Activated CD4-positive, CD25-positive, alpha-beta regulatory T cell treated with anti-CD3 and anti-CD28 coated beads, Interleukin-2, amount 50 U/mL, for 72 hours (primary cell): ENCODE measurements at places on chromosomes 1 and 21.

DNA sequence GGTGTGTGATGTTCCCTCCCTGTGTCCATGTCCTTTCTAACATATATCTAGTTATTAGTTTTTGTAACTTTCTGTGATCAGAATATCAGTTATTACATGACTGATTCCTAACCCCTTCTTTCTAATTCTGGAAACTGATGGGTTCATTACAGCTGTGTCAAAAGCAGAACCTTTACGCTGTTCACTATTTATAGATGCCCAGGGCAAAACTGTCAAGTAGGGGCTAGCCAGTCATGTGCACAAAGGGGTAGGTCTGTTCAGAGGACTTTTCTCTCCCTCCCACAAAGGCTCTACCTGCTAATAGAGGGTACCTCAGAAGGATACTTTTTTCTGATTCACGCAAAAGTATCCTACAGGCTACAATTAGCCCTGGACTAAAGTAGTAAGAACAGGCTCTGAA is 79.2 kb downstream of the NRDC start:
- DNase-seq = no peak

DNA sequence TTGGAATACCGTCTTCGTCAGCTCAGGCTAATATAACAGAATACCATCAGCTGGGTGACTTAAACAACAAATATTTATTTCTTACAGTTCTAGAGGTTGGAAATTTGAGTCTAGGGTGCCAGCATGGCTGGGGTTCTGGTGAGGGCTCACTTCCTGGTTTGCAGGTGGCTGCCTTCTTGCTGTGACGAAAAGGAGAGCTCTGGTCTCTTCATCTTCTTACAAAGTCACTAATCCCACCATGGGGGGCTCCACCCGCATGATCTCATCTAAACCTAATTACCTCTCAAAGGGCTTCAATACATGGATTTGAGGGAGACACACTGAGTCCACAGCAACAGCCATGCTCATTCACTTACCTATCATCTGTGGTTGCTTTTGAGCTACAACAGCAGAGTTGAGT is 78.3 kb downstream of the PSMG1 start:
- DNase-seq = no peak

DNA sequence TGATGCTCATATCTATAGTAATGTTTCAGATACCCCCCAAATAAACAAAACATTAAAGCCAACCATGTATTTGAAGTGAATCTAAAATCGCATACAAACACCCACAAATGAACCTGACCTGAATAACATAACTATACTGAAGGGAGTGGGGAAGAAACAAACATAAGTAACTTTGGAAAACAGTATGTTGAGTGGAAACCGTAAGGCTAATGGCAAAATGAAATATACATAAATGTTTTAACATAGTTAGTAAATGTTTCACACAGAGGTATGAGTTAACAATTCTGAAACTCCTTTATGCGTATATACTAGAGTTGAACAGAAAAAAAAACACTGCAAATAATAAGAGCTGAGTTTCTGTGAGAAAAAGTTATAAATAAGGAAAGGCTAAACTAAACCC is 125.6 kb downstream of the ACBD6 start:
- DNase-seq = no peak

DNA sequence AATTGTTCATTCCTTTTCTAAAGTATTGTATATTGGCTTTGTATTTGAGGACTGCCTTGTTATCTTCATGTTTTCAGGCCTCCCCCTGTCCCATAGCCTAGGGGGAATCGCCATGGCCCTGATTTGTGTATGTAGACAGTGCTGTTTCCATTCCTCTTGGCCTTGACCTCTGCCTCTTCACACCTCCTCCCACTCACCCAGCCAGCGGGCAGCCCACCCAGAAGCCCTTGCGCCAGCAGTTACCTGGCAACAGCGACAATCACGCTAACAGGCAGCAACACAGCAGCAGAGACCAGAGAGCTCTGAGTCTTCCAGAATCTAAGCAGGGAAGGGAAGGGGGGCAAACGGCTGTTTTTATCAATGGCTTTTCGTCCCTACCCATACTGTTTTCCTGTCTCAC is 50.0 kb upstream of the NPL start:
- no peak for DNase-seq

DNA sequence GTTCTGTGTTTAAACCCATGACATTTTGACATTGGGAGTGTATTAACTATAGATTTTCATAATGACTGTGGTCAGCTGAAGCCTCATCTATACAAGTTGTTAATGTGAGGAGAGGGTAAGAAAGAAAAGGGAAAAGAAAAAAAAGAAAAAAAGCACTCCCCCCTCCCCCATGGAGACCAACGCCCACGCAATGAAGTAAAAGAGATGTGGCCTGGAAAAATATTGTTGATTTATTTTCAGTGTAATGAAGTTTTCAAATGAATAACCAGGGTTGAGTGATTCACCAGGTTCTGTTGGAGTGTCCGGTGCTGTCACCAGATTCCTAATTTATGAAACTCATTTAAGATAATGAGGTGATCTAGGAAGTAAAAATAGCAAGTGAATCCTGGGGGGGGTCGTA is 4.7 kb downstream of the RNF220 start:
- no peak for DNase-seq

DNA sequence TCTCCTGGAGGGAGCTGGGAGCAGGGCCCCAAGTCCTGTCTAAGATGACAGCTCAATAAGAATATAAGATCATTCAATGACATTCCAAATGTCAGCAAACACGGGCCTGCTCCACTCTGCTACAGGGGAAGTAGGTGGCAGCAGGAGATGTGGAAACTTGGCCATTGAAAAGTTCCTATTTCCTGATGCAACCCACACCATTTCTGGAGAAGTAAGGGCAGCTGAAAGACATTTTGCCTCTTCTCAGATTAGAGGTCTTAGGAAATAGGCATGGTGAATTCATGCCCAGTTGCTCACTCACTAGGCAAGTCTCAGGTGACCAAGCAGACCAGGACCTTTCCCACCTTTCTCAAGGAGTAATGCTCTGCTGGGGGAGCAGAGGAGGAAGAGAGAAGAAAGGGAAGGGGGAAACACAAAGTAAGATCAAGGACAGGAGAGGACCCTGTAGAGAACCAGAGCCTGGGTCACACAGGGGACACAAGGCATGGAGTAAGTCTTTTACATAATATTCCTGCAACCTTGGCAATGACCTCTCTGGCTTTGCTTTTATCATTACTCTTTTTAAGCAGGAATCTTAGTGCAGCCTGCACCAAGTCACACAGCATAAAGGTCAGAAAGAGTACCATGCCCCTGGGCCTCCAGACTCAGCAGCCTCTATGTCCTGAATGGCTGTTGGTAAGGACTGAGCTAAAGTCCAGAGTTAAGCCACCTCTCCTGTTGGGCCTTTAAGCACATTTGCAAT is 68.9 kb downstream of the DMAP1 start:
- no peak for DNase-seq

GRCh38 chr1:211708926-211709325 is 33.5 kb upstream of the NEK2 start:
- DNase-seq = no peak

DNA sequence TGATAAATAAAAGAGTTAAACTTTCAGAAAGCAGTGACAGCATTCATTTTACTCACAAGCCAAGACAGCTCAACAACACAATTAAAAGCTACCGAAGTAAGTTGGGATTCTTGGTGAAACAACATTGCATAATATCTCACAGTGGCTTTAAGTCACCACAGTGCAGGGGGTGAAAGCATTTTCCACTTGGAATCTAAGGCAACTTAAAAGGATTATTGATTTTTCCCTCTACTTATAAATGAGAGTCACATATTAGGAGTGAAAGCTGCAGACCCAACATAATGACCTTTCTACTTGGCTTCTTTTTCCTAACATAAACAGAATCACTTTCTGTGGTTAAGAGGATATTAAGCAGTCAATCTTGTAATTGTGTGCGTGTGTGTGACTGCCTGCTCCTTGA is 536.6 kb upstream of the CXADR start:
- DNase-seq = no peak

DNA sequence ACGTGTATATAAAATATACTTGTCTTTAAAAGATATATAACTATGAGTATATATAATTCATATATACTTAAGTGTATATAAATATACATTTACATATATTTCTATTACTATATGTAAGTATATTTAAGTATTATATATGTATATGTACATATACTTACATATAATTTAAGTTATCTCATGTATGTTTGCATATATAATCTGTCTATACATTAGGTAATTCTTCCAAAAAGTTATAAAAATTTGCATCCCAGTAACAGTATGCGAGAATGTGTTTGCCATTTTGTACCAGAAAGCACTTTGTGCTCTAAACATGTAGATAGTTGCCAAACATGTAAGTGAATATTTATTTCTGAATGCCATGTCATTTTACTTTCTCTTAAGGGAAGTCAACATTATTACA is at the start of gene OR2AK2:
Gene OR2AK2, plus strand, starts transcription at position 301 of the 400 bp plus-strand sequence. CDS start 144 bp downstream, outside the sequence.
- DNase-seq = no peak

- no peak for DNase-seq
Observed at GRCh38 chr1:43447891-43448708, 5.6 kb downstream of the HYI start.

DNA sequence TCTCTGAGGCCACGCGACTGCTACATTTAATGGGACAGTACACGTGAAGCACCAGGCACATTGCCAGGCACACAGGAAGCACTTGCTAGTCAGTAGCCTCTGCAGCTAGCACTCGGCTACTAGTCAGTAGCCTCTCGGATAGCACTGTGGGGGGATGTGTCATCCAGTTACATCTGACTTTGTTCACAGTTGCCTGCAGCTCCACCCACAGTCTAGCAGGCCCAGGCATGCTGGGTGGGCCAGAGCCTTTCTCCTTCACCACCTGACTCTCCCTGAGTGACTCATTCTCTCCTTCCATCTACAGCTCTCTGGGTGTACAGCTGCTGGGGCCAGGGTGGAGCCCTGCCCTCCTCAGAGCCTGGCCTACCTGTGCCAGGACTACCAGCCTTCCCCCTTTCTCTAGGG is 51.5 kb downstream of the PTPRF start:
- DNase-seq = no peak

DNA sequence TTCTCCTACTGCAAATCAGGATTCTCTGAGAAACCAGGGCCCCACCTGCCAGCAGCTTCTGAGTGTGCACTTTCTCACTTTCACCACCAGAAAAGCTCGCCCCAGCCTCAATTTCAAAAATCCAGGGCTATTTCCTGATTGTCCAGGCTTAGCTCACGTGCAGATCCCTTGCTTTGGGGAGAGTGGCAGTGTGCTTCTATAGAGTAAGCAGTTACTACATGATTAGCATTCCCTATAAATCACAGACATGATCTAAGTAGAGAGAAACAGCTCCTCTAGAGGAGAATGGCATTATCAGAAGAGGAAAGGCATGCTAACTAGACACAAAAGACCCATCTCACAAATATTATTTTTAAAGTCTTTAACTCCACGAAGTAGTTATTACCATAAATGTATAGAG is 456.0 kb upstream of the PKN2 start:
- DNase-seq = no peak

DNA sequence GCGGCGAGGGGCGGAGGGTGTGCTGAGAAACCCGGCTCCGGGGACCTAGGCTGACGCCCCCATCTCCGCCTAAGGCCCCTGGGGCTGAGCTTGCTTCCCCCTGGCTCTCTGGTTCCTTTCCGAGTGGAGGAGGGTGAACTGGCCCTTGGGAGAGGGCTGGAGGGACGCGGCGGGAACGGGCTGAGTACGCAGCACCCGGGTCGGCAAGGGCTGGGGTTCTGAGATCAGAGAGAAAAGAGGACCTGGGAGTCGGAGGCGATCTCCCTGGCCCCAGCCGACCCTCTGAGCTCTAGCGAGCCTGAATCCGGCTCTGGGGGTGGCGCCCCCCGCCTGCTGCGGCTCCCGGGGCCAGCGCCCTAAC is 270.8 kb downstream of the FOXD2 start:
- no peak for DNase-seq

GRCh38 chr21:35394634-35395369 is 345.7 kb upstream of the RUNX1 start:
- DNase-seq = no peak

GRCh38 chr1:221276896-221277409 is 397.7 kb downstream of the HLX start:
- DNase-seq = no peak

DNA sequence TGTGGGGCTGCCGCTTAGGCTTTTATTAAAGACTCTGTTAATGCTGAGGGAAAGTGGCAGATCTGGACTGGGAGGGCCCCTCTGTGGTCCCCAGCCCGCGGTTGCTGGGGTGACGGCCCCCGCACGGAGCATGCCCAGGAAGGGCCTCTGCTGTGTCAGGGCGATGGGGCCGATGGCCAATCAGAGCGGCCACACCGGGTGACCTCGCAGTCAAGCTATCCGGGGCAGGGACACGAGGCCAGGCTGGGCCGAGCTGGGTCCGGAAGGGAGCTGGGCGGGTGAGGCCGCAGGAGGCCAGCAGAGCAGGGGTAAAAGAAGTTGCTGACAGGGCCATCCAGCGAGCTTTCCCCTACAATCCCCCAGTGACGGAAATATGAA is 145.1 kb downstream of the CASZ1 start:
- no peak for DNase-seq

DNA sequence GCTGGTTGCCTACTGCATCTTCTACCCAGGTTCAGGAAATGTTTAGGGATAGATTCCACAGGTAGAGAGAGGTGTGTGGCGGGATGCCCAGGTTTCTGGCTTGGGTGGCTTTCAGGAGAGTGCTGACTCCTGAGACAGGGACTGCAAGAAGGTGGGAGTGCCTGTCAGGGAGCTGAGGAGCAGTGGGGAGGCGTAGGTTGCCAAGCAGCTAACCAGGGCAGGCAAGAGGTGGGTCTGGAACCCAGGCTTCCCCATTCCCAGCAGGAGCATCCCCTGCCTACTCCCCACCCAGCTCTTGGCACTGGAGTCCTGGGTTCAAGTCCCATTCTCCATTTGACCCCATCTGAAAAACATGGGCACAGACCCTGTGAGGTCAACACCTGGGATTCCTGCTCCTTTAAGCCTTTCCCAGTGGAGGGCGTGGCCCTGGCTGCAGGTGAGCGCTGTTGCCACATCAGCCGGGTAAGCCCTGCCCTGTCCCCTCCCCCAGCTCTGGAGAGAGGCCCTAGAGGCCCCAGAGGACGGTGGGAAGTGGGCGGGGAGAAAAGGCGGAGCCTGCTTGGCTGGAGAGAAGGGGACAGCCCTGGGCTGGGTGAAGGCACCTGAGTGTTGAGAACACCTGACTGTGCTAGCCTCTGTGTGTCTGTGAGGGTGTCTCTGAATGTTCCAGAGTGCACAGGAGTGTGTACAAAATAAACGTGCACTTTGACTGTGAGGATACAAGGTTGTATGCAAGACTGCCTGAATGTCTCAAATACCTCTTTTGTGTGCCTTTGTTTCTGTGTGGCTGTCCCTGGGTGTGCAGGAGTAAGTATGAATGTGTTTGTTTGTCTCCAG is 14.0 kb upstream of the SYNC start:
- peak; percentile 60 for DNase-seq

DNA sequence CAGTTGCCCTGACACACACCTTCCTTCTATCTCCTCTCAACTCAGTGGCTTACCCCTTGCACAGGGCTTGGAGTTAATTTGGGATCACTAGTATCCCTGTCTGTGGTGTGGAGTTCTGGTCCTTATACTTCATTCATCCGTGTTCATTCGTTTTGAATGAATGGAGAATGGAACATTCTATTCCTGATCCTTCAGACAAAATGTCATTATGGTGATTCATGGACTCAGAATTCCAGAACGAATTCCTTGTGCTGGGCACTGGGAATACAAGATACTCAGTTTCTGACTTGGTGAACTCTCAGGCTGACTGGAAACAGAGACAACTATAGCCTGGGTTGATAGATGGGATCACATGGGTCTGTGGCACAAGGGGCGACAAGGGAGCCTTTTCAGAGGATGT is 49.9 kb upstream of the TRABD2B start:
- DNase-seq = no peak
